ENCODE measurements at places on chromosomes 7 and 10.
A peak's percentile ranks its signal among the peaks of the same experiment; 100 is the strongest.

DNA sequence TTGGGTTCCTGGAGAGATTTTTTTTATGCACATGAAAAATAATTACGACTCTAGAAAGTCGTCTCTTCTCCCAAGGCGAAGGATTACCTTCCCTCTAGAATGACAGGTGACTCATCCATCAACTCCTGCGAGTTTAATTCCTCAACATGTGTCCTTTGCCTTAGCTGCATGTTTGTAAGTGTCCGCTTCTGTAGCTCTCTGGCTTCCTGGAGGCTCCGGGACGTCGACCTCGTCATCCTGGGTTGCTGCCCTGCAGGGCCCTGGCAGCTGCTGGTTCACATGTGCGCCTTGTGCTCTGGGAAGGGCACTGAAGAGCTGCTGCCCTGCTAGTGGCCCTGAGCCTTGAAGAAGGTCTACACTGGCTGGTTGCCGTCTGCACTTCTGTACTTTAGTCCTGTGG, 210.2 kb downstream of the MLLT10 start:
- DNase-seq = no peak

- DNase-seq = no peak
These were observed at the start of gene C10orf95 for GRCh38 chr10:102451105-102451969. Gene C10orf95, minus strand, starts transcription at chr10:102451543. Its CDS starts 450 bp downstream, at chr10:102451093.

DNA sequence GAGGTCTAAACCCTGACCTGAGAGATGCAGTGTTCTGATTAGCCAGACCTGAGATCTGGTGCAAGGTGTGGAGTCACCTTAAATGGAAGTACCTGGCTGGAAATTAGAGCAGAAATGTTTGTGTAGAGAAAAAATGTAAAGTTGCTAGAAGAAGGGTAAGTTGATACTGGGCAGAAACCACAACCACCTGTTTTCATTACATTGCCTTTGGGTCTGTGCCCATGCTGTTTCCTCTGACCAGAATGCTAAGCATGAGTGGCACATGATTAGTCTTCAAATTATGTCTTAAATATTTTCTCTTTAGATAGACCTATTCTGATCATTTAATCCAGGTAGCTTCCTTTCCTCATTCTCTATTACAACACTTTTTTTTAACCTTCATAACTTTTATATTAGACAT, 69.0 kb downstream of the CASD1 start:
- DNase-seq = peak; percentile 37

DNA sequence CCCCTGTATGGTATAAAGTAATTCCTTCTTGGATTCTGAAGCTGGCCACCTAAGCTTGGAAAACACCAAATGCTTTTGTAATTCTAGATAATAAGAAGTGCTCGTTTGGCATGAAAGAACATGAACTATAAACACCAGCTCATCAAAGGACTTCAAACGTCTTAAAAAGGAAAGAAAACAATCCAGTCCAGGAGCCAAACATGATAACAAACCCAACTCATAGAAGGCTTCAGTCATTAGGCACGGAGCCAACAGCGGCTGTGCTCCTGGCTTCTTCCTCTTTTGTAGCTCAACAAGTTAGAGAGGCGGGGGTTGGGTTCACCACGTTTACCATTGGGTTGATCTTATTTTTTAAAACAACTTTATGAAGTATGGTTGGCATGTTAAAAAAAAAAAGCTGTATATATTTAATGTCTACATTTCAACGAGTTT, 56.4 kb upstream of the ECHDC3 start:
- DNase-seq = peak; percentile 34

- no peak for DNase-seq
These were observed 35.4 kb downstream of the NACAD start for GRCh38 chr7:45053401-45053800.

- no peak for DNase-seq
These were observed 77.5 kb downstream of the SEPTIN7 start for GRCh38 chr7:35878351-35878750.

- peak; percentile 67 for DNase-seq
These were observed 336.7 kb downstream of the C7orf25 start for GRCh38 chr7:42575171-42575570.

GRCh38 chr10:107749235-107749634, 584.7 kb upstream of the SORCS1 start:
- DNase-seq = no peak

- DNase-seq = no peak
These were observed 144.9 kb downstream of the PAXIP1 start for GRCh38 chr7:154857728-154858681.

GRCh38 chr7:1054438-1054837, 10.1 kb downstream of the GPR146 start:
- no peak for DNase-seq

GRCh38 chr10:5465976-5466450, 33.4 kb downstream of the CALML5 start:
- no peak for DNase-seq

DNA sequence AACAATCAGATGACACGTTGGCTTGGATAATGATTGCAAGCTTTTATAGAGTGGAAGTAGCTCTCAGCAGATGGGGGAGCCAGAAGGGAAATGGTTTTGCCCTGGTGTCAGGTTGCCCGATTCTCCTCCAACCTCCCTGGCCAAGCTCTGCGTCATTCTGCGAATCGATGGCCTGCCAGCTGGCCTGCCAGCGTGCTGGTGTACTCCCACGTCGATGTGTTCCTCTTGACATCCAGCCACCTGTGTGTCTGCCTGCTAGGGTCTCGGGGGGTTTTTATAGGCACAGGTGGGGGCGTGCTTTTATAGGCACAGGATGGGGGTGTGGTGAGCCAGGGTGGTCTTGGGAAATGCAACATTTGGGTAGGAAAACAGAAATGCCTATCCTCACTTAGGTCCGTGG, 4.6 kb downstream of the NET1 start:
- DNase-seq = no peak

GRCh38 chr10:100607439-100607838, 71.7 kb downstream of the HIF1AN start:
- DNase-seq = no peak

DNA sequence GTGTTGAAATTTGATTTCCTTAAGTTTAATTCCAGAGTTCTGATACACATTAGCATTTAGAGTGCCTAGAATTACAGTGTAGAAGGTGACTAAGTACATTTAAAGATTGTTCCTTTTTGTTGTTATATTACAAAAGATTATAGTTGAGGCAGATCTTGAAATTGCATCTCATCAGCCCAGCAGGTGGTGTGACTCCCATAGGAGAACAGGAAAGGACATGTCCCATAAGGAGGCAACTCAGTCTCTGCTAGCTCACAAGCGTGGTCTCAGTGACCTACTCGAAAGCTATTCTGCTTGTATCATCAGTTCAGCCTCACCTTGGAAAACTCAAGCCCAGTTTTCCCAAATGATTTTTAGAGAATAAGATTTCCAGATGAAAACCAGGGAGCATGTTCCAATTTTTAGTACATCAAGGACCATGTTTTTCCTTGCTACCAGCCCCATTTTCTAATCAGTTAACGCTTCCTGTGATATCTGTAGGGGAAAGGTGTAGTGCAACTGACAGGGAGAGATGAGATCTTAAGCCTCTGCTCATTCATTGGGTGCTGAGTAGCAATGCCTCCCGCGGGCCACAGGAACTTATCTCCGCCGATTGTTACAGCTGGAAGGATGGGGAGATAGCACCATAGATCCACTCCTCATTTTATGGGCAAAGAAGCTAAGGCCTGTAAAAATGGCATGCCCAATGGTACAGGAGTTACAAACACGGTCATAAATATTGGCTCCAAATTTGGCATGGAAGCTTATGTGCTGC, 1.1 kb upstream of the GNAI1 start:
- no peak for DNase-seq

All from H4 (cell line).